ENCODE measurements at places on chromosomes 3 and 15. TPM values are rescaled to one million over a fixed set of nuclear protein-coding genes. Genes with fewer than 3 reads are reported as not detected.

SMCO1 gene
- total RNA-seq = not detected

NPAP1 gene
- not detected for total RNA-seq

GXYLT2 gene
- total RNA-seq = 0.51 TPM

RTP4 gene
- total RNA-seq = 21.6 TPM

SEMA3F gene
- not detected for total RNA-seq

KIF7 gene
- total RNA-seq = 0.44 TPM

SLC6A11 gene
- total RNA-seq = not detected

ARRDC4 gene
- 2.2 TPM for total RNA-seq

PATL2 gene
- total RNA-seq = 62.1 TPM

WDR72 gene
- total RNA-seq = not detected

GP9 gene
- not detected for total RNA-seq

DPPA2 gene
- not detected for total RNA-seq

CMTM7 gene
- total RNA-seq = 65.3 TPM

SLC24A5 gene
- total RNA-seq = not detected

NR2E3 gene
- not detected for total RNA-seq

NSMCE3 gene
- 9.0 TPM for total RNA-seq

LSAMP gene
- not detected for total RNA-seq

SPESP1 gene
- total RNA-seq = 0.56 TPM

RAF1 gene
- total RNA-seq = 95.9 TPM

DUOXA1 gene
- total RNA-seq = not detected

CHRNA3 gene
- not detected for total RNA-seq

PYGO1 gene
- total RNA-seq = not detected

FBXL2 gene
- total RNA-seq = not detected

SLC2A2 gene
- not detected for total RNA-seq

THSD4 gene
- not detected for total RNA-seq

LRTM1 gene
- total RNA-seq = not detected

RBSN gene
- 18.7 TPM for total RNA-seq

FILIP1L gene
- total RNA-seq = 15.7 TPM

INSYN1 gene
- total RNA-seq = not detected

CD80 gene
- total RNA-seq = 17.7 TPM

GSK3B gene
- total RNA-seq = 44.8 TPM

GALNT15 gene
- not detected for total RNA-seq

DNAH12 gene
- 0.20 TPM for total RNA-seq

GRK7 gene
- total RNA-seq = not detected

Data from T-helper 1 cell treated with Interleukin-12 subunit alpha and Interleukin-12 subunit beta and Interleukin-4 antibody, amounts not matched to agents 30 ng/mL and 1 ng/mL, for 36 hours (primary cell).